ENCODE measurements at places on chromosomes 4 and X.

GRCh38 chr4:127975121-127975770 lies 10.0 kb downstream of the ABHD18 start:
- DNase-seq = no peak

DNA sequence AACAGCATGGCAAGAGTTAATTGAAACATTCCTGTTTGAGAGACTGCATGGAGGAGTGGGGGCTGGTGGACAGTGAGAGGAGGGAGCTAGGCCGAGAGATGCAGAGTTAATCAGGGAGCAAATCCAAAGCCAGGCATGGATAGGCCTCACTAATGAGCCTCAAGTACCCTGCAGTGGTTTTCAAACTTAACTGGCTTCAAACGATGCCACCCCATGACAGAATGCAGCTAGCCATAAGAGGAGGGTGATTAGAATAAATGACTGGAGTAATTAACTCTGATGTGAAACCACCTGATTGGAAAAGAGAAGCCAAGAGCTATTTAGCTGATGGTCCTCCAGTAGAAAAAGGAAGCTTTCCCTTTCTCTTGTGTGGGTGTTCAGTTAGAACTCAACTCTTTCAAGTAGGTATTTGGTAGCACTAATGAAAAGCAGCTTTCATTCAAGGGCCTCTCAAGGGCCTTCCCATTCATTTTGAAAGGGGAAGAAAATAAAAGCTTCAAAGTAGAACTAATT lies 215.4 kb upstream of the MAB21L2 start:
- peak; percentile 93 for DNase-seq

DNA sequence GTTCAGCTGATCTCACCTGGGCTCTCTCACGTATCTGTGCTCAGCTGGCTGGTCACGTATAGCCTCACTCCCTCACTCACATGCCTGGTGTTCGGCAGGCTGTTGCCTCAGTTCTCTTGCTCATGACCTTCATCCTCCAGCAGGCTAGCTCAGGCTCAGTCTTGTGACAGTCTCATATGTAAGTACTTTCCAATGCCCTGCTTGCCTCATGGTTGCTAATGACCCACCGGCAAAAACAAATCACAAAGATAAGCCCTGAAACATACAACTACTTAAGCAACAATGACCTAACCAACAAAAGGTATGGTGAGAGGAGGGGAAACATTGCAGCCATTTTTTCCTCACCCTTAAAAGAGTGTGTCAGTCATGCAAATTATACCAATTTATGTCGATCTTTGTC lies 25.0 kb downstream of the MEPE start:
- no peak for DNase-seq

DNA sequence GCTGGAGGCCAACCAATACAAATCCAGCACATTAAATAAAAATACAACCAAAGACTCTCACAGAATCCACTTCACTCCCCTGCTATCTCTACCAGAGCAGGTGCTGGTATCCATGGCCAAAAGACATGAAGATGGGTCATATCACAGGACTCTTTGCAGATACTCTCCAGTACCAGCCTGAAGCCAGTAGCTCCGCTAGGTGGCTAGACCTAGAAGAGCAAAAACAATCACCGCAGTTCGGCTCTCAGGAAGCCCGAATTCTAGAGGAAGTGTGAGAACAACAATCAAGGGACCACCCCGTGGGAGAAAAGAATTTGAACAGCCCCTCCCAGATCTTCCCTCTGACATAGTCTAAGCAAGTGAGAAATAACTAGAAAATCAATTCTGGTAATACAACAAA lies 20.2 kb downstream of the CLIC2 start:
- DNase-seq = no peak

- no peak for DNase-seq
Measured at GRCh38 chrX:116204932-116205331, 34.4 kb downstream of the AGTR2 start.

- DNase-seq = no peak
Measured at GRCh38 chr4:80112236-80112635, 39.2 kb upstream of the ANTXR2 start.

- no peak for DNase-seq
Measured at GRCh38 chrX:118225711-118226428, 109.3 kb upstream of the KLHL13 start.

DNA sequence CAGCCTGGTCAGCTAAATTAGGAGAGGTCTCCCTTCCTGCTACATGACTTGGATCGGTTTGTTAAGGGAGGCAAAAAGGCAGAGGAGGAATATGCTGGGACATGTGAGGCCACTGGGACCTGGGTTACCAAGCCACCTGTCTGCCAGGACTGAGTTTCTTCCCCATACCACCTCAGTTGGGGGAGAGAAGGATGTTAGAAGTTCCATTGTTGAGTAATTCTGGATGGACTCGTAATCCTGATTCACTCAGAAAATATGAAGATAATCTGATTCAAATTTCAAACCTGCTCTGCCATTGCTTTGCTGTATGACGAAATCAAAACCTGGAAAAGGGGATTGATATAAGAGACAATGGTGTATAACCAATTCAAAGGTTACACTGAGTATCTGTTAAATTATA lies 97.4 kb upstream of the S100G start:
- DNase-seq = no peak

GRCh38 chrX:12582649-12583048 lies 208.6 kb upstream of the PRPS2 start:
- DNase-seq = no peak

GRCh38 chrX:120749141-120749846 lies 119.4 kb upstream of the C1GALT1C1 start:
- DNase-seq = no peak

DNA sequence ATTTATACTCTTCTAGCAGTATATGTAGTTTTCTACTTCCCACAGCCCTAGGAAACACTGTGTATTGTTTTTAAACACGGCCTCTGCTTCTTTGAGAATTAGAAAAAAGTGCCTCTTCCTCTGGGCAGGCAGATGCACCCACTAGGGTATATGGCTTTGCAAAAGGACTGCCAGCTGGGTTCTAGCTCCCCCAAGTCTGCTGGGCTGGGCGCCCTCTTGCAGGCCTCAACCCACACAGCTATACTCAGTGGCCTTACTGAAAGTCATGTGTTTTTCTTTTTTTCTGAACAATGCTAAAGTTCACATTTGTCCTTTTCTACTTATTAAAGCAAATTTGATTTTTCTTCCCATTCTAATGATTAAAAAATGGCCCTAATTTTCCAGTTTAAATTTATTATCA lies 35.5 kb upstream of the BMPR1B start:
- no peak for DNase-seq

DNA sequence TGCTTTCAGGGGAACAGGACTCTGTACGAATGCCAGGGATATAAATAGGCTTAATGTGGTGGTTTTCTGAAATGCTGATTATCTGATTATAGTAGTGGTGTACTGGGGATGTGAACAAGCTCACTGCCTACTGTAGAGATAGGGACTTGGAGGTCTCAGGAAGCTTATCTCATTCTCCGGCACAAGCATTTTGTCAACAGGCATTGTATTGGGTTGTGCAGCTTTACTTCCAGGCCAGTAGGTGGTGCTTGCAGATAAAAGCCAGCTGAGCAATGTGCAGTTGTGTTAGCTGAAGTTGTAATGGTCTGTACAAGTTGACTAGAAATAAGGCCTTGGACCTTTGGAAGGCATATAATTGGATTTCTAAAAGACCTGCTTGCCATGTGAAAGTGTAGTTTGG lies 49.5 kb upstream of the TMLHE start:
- DNase-seq = no peak

DNA sequence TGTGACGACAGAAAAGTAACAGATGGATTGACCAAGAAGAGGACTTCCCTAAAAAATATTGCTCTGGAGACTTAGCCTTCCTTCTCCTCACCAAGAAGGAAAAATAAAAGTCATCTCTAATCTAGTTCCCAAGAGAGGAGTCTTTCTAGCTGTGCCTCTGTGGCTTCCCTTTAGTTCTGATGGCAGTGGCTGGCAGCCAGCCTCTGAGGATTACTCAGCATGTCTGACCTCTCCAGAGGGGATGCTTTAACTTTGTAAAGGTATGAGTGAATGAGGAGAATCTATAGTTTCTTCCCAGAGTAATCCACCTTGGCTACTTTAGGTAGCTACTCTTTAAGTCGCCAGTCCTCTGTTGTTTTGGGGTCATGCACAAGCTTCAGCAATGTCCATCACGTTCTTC lies 163.9 kb upstream of the KIT start:
- no peak for DNase-seq

GRCh38 chr4:151917145-151917734 lies 156.4 kb upstream of the GATB start:
- no peak for DNase-seq

GRCh38 chrX:140723121-140723715 lies 13.7 kb downstream of the LINC00632 start:
- DNase-seq = no peak

GRCh38 chr4:71290074-71290473 lies 48.7 kb upstream of the SLC4A4 start:
- DNase-seq = no peak

DNA sequence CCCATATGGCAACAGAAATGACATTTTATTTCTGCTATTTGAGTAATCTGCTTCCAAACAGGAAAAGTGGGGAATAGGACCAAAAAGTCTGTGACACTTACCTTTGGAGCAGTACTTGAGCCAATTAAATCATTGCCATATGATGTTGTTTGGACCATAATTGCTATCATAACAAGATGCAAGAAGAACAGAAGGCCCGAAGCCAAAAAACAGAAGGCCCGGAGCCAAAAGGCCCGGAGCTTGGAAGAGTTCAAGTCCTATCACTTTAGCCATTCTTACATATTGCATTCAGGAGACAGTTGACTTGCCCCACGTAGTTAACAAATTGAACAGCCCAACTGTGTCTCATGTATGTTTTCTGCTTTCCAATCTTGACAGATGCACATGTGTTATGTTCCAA lies 285.6 kb downstream of the ARHGAP24 start:
- no peak for DNase-seq

- DNase-seq = peak; percentile 54
Measured at GRCh38 chr4:20592663-20593062, 107.6 kb upstream of the PACRGL start.

GRCh38 chrX:110248578-110248977 lies 69.3 kb downstream of the AMMECR1 start:
- no peak for DNase-seq

DNA sequence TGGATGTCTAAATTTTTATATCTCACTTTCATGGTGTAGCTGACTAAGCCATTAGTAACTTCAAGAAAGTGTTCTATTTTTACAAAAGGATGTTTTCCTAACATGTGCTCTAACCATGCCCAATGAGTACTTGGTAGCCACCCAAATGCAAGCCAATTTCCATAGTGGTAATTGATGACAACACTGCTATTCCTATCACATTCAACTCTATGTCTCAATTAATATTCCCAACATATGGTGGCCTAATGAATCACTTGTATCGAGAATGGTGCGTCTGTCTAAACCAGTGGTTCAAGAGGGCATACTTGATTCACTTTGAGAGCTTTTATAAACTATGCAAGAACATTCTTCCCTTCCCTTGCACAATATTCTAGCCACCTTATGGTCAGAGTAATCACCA lies 112.9 kb upstream of the GPRIN3 start:
- no peak for DNase-seq

- DNase-seq = peak; percentile 96
Measured at GRCh38 chr4:54746218-54746617, 88.5 kb downstream of the KIT start.

GRCh38 chr4:88605736-88606135 lies 13.5 kb downstream of the HERC3 start:
- DNase-seq = no peak

DNA sequence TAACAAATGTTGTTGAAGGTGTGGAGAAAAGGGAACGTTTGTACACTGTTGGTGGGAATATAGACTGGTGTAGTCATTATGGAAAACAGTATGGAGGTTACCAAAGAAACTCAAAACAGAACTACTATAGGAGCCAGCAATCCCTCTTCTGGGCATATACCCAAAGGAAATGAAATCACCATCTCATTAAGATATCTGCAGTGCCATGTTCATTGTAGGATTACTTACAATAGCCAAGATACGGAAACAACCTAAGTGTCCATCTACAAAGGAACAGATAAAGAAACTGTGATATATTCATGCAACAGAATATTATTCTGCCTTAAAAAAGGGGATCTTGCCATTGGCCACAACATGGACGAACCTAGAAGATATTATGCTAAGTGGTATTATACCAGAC lies 22.2 kb downstream of the APBB2 start:
- DNase-seq = no peak

GRCh38 chrX:131826572-131826971 lies 196.5 kb upstream of the STK26 start:
- no peak for DNase-seq

DNA sequence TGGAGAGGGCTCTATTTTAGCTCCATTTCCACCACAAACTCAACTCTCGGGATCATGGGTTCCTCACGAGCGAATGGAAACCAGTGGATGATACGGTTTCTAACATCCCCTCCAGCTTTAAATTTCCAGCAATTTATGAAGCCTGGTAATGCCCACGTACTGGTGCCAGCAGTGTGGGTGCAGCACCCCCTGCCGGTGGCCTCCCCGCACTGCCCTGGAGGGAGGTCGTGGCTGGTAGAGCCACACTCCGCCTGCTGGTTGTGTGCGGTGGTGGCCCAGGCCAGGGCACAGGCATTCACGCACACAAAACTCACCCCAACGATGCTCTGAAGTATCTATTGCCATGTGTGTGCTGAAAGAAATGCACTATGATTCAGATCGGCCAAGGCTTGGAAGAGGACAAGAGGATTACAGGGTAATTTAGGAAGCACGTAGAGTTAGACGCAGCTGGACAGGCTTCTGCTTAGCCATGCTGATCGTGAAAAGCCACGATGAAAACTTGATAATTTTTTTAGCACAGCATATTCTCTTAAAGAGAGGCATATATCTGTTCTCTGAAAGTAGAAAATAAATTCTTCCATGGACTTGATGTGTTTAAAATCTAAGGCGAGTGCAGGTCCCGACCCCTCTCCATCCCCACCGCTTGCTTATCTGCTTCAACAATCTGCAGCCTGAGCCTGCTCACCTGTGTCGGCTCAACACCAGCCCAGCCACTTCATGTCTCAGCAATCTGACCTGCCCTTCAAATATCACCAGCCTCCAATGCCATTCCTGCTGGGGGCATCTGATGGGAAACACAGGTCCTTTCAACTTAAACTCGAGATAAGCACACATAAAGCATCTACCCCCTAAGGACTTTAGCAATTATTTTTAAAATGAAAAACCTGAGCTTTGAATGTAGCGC lies 59.1 kb downstream of the SCD5 start:
- DNase-seq = no peak

GRCh38 chr4:11748164-11748872 lies 319.6 kb upstream of the HS3ST1 start:
- no peak for DNase-seq

- DNase-seq = no peak
Measured at GRCh38 chrX:151004085-151004484, 20.9 kb downstream of the HMGB3 start.

DNA sequence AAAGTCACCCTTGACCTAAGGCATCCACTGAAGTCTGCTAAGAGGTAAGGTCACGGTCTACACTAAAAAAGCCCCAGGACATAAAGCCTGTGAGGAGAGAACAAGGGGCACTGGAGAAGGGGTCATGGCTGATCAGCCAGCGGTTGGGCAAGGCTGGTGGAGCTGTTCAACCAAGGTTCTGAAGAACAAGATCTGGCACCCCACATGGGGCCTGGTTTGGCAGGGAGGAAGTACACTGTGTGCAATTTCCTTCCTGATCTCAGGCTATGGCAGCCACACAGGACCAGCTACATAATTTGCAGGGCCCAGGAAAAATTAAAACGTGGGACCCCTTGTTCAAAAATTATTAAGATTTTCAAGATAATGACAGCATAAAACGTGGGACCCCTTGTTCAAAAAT lies 14.1 kb upstream of the BRS3 start:
- DNase-seq = no peak
